CD4-positive, alpha-beta T cell treated with Interleukin-12 subunit alpha and Interleukin-12 subunit beta, for 1 hour (primary cell): ENCODE measurements at places on chromosomes 1 and 21.

DNA sequence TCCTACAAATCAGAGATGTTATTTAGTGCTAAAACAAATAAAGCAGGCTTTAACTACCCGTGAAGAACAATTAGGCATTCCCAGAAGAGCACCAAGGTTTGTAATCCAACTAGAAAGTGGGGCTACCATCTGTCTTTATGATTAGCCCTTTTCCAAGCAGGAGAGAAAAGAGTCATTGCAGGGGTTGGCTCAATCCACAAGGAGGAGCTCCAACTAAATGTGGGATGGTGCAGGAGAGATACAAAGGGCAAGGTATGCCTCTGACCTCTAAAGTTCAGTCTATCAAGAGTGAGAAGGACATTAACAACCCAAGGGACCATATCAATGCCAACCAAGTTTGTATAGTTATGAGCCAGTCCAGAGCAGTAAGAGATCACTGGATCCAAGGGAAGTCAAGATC, 382.7 kb upstream of the DUSP10 start:
- DNase-seq, result no peak

DNA sequence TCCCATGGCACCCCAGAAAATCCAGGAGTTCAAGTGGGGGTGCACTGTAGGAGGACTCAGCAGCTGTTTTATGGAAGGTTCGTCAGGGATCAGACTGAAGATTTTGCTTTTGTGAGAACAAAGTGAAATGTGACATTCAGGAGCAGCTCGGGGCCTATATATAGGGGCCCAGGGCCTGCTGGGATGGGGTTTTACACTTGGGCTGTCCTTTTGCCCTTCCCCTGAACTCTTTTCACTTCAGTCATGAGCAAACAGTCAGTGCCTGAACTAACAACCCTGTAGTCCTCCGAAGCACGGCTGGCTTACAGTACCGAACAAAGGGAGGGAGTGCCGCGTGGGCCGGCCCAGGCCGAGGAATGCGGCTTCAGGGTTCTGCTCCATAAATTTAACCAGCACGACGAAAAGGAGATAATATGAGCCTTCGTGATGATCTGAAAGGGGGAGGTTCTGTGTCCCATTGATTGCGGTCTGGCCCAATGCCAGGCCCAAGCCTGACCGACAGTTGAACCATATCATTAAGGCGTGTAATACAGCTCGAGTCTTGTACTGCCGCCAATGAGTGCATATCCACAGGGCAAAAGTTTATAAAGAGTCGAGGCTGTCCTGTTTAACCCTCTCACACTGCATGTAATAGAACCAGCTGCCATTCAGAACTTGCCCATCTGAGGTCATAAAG, 139.9 kb downstream of the DHRS3 start:
- DNase-seq, result no peak

GRCh38 chr1:42418516-42418915, 37.3 kb downstream of the ZMYND12 start:
- no peak for DNase-seq

DNA sequence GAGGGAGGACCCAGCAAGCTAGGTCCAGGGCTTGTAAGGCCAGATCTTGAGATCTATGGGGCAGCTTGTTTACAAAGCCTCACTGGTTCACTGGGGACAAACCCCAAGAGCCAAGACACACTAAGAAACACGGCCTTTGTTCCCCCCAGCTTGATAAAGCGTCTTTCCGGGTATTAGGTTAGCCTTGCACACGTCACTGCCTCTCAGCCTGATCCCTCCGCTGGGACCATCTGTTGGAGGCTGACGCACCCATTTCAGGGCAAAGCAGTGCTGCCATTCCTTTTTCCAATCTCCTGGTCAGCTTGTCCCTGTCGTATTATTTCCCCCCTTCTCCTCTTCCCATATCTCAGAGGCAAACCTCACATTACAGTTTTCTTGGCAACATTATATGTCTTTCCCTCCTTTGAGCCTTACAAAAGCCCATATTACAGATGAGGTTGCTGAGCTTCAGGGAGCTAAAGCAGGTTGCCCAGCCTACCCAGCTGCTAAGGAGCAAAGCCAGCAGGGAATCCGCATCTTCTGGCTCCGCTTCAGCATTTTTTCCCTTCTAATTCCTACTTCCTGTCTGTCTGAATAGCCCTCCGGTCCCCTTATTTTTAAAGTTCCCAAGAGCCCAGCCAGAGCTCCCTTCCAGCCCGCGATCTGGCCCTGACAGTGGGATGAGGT, 4.1 kb downstream of the HEYL start:
- DNase-seq, result no peak

DNA sequence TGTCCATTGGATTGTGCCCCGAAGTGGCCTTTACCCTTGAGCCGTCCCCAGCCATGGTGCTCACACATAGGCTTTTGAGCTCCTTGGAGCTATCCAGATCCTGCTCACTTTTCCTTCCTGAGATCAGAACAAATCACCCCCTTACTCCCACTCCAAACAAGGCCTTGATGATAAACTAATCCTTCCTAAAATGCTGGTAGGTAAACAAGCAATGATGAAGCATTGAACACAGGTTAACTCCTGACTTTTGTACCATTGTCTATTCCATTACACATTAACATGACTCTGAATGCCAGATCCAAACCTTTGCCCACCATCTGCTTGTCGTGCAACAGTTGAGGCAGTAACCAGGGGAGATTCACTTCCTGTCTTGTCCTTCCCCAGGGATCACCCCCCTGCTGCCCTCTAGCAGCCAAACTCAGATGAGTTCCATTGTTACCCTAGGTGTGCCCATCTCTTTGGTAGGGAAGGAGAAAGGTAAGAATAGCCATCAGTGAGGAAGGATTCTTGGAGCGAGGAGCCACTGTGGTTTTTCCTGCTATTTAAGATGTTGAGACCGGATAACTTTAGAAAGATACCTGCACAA, 79.5 kb upstream of the DNAJC6 start:
- DNase-seq, result no peak

DNA sequence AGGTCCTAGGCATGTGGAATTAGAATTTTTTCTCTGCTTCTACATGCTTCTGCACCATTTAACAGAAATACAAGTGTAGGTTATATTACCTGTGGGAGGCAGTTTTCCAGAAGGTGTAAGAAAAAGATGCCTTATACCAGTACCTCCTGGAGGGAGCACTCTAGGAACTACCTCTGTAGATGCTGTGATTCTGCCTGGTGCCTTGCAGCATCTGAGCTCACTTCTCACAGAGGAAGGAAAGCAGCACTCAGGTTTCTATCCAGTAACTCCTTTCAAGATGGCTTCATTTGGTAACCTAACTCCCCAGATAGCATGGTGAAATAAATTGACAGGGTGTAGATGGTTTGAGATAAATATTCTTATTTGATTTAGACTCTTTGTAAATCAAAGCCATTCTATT, 50.3 kb downstream of the GIPC2 start:
- no peak for DNase-seq

GRCh38 chr1:76998582-76999223, 131.4 kb downstream of the ST6GALNAC5 start:
- DNase-seq, result no peak

DNA sequence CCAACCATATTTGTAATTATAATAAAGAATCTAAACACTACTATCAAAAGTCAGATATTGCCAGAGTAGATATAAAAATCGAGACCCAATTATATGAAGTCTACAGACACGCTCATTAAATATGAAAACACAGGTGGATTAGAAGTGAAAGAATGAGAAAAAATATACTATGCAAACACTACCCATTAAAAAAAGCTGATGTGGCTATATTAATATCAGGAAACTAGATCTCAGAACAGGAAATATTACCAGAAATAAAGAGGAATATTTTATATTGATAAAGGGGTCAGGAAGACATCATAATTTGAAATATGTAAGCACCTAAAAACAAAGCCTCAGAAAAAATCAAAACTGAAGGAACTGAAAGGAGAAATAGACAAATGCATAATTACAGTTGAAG, 88.3 kb downstream of the URB2 start:
- no peak for DNase-seq

DNA sequence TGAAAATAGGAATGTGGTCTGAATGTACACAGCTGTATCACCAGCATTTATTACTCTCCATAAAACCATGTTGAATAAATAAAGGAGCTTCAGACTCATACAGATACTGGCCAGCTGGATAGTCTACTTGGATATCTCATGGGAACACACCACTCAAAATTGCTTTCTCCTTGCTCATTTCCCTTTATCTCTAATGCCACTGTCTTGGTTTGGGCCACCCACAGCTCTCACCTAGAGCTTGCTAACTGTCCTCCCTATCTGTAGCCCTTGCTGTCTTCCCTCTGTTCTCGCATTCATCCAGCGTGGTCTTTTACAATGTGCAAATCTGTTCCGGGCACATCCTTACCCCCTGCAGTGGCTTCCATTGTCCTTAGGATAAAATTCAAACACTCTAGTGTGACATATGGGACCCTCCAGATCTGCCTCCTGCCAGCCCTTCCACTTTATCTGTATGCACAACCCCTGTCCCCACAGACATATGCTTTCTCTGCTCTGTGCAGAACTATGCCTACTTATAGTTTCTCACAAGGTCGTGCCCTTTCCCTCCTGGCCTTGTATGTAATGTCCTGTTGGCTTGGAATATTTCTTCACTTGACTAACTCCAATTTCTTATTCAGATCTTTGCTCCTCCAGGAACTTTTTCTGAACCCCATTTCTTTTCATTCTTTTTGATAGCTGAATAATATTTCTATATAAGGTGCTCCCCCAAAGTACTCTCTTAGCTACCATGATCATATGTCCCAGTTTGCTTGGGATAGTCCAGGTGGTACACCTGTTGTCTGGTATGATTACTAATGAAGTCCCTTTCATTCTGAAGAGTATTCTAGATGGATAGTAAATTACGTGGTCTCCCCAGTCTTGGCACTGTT, 2.9 kb downstream of the FLVCR1 start:
- DNase-seq, result no peak

GRCh38 chr1:154190550-154190949, 1.4 kb downstream of the TPM3 start:
- DNase-seq, result no peak
